ENCODE measurements at places on chromosomes 5 and 9. TPM values are rescaled to one million over a fixed set of nuclear protein-coding genes. Genes with fewer than 3 reads are reported as not detected.

GRCh38 chr9:98287384-98287783 lies 31.9 kb upstream of the TBC1D2 start:
- no peak for DNase-seq

- DNase-seq = no peak
Measured at GRCh38 chr5:139134906-139135305, 63.3 kb downstream of the SIL1 start.

GRCh38 chr5:24681106-24681505 lies 36.3 kb upstream of the CDH10 start:
- DNase-seq = no peak

DNA sequence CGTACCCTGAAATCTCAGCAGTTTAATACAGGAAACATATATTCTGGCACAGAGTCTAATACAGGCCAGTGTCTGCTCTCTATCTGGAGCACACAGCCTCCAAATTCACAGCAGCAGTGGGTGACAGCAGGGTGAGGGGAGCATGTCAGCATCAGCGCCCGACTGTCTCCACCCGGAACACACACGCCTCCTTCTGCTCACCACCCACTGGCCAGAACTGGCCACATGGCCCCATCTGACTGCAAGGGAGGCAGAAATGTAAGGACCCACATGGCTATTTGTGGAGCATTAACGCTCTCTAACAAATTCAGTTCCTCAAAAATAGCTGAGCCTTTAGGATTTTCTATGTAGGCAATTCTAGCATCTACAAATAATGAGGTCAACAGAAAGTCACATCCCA lies 24.6 kb downstream of the UBE2QL1 start:
- peak; percentile 33 for DNase-seq

DNA sequence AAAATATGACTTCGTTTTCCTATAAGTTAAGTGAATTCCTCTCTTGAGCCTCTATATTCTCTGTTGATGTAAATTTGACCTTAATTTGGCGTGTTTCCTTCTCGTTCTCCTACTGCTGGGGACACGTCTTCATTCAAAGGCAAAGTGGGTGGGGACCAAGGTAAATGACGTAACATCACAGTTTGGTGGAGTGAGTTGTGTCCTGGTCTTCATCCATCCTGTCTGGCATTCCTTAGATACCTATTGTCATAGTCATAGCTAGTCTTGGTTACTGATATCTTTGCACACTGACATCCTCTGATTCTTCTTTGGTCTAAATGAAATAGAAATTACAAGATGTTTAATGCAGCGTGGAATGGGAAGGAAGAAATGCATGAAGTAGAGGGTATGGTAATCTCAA lies 108.5 kb downstream of the NNT start:
- DNase-seq = no peak

DNA sequence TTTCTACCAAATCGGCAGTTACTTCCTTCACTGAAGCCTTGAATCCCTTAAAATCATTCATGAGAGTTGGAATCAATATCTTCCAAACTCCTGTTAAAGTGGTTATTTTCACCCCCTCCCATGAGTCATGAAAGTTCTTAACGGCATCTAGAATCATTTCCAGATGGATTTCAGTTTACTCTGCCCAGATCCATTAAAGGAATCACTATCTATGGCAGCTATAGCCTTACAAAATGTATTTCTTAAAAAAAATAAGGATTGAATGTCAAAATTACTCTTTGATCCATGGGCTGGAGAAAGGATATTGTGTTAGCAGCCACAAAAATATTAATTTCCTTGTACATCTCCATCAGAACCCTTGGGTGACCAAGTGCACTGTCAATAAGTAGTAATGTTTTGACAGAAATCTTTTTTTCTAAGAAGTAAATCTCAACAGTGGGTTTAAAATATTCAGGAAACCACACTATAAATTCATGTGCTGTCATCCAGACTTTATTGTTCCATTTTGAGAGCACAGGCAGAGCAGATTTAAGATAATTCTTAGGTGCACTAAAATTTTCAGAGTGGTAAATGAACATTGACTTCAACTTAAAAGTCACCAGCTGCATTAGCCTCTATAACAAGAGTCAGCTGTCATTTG lies 767.7 kb downstream of the DTWD2 start:
- no peak for DNase-seq

DNA sequence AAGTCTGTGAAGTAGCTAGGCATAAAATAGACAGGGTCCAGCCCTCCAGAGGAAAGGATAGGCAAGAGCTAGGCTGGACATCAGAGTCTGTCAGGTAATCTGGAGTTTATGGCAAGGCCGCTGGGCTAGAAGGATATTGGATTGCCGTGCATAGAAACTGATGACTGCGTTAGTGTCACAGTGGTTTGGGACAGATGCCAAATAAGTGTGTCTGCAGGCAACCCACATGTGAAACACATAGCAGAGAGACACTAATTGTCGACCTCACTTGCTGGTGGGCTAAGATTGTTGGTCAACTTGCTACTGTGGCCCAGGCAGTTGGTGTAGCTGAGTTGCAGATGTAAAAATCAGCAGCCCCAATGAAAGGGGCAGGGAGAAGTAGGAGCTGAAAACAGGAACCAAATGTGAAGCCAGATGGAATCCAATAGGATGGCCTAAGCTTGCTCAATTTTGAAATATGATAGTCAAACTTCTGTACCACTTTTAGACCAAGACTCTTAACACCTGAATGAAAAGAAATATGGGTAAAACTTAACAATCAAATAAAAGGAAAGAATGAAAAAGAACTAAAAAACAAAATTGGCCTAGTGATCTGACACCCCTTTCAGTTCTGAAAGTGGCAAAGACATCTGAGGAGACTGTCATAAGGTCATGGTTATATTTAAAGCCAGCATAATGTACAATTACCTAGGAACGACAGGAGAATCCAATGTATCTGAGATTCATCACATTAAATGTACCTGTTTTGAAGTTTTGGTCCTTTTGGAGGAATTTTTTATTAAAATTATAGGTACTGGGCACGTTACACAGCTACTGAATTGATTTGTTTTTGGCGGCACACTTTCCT lies 243.3 kb upstream of the ACTBL2 start:
- DNase-seq = no peak

Gene DMRT2
- total RNA-seq = 0.60 TPM

- DNase-seq = no peak
Measured at GRCh38 chr5:96943799-96944198, 7.9 kb downstream of the LNPEP start.

Gene KCNIP1
- not detected for total RNA-seq

- no peak for DNase-seq
Measured at GRCh38 chr9:131062969-131063368, 33.4 kb upstream of the AIF1L start.

Gene FOXD4L3
- not detected for total RNA-seq

Gene ARSI
- 0.25 TPM for total RNA-seq

- DNase-seq = no peak
Measured at GRCh38 chr5:150339165-150339564, 18.3 kb upstream of the TCOF1 start.

GRCh38 chr5:34656700-34657273 lies 659 bp downstream of the RAI14 start:
- peak; percentile 57 for DNase-seq

DNA sequence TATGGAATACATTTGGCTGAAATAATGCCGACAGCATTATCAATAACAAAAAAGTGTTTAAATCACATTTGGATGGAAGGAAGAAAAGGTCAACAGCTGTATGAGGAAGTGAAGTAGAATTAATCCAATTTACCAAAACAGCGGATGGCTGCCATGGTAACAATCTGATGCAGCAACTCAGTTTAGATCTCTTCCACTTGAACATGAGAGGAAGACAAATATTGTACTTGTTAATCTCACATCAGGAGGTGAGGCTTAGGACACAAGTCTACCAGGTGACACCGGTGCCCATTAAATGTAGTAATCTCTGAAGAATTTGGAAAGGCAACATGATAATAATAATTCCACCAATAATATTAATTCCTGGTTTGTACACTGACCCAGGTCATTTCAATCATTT lies 2.4 kb downstream of the RASEF start:
- no peak for DNase-seq

Gene BTNL3
- total RNA-seq = not detected

- no peak for DNase-seq
Measured at GRCh38 chr9:117239428-117239827, 175.4 kb downstream of the ASTN2 start.

GRCh38 chr9:125883565-125884217 lies 136.5 kb downstream of the PBX3 start:
- no peak for DNase-seq

Gene NR5A1
- not detected for total RNA-seq

GRCh38 chr5:101717721-101718120 lies 578.4 kb downstream of the SLCO4C1 start:
- DNase-seq = no peak

DNA sequence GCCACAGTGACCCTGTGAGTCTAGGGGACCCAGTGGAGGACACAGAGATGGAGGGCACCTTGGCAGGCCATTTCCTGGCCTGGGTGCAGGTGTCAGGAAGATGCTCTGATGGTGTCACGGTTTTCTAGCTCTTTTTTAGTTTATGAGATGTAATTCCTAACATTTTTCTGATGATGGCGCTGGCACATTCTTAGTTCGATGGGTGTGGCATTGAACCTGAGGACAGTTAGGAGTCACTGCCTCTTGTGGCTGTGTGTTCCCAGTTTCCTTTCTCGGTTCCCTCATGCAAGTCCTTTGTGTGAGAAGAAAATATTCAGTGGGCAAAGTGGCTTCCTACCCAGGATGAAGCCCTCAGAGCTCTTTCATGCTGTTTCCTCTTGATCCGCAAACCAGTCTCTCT lies 129.4 kb upstream of the ICE1 start:
- DNase-seq = no peak

- DNase-seq = no peak
Measured at GRCh38 chr9:91879231-91879630, 70.8 kb downstream of the ROR2 start.

- no peak for DNase-seq
Measured at GRCh38 chr9:15353892-15354291, 46.9 kb upstream of the TTC39B start.

Gene CNTNAP3
- 8.1 TPM for total RNA-seq

Gene LRRC19
- total RNA-seq = not detected

DNA sequence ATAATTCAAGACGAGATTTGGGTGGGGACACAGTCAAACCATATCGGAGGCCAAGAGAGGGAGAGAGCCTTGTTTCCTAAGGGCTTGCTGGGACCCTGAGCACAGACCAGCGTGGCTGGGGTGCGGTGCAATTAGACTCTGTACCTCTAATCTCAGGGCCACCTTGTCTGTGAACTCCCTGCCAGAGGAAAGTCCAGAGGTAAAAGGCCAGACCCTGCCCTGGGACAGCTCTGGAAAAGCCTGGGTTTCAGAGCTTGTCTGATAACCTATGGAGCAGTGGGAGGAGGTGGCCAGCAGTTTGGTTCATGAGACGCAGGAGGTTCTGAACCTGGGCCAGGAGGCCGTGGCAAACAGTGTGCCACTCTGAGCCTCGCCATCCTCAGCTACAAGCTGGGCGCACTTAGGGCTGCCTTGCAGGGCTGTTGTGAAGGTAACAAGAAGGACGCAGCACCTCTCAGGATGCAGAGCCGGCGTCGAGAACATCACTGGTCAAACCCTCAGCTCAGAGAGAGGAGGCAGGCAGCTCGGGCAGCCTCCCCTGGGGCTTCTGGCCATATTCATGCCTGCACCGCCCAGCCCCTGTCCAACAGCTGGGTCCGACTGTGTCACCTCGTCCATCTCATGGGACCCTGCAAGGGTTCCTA lies 4.8 kb upstream of the DOLPP1 start:
- DNase-seq = peak; percentile 48

DNA sequence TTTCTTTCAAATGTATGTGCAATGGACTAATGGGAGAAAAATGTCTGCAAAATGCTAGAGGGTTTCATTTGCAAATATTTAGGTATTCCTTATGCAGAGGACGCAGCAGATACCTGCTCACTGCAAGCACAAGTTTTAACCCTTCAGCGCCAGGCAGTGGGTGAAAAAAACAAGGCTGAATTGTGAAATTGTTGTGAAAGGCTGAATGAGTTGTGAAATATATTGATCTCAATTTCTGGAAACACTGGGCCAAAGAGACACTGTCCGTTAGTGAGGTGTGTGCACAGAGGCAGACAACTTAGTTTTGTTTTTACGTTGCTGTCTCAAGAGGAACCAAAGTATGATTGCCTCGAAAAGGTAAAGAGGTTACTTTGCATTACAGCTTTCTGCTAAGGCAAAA lies 18.8 kb downstream of the FUBP3 start:
- DNase-seq = no peak

DNA sequence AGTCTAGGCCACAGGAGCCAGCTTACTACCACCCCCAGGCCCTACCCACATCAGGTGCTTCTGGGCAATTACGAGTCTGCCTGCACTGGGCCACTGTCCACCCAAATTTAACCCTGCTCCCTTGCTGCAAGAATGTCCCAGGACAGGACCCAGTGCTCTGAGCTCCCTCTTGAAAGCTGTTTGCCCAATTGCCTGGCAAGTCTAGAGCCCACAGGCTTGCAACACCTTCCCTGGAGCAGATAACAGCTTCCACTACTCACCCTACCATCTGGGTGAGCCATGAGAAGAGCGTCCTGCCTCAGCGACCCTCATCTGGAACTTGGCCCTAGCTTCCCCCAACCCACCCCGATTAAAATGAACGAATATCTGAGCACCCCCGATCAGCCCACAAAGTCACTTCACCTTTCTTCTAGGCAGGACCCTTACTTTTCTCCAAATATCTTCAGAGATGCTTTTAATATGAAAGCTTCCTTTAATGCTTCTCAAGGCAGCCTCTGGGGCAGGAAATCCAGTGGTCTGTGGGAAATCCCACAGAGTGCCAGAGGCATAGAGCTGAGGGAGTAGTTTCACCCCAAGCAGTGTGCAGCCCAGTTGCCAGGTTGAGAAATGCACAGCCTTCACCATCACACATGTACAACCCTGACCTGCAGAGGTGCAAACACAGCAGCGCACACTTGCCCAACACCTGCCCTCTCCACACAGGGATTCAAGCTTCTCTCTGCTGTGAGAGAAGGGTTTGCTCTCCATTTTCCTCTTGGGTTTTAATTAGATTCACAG lies 10.6 kb downstream of the ACSL6 start:
- no peak for DNase-seq

DNA sequence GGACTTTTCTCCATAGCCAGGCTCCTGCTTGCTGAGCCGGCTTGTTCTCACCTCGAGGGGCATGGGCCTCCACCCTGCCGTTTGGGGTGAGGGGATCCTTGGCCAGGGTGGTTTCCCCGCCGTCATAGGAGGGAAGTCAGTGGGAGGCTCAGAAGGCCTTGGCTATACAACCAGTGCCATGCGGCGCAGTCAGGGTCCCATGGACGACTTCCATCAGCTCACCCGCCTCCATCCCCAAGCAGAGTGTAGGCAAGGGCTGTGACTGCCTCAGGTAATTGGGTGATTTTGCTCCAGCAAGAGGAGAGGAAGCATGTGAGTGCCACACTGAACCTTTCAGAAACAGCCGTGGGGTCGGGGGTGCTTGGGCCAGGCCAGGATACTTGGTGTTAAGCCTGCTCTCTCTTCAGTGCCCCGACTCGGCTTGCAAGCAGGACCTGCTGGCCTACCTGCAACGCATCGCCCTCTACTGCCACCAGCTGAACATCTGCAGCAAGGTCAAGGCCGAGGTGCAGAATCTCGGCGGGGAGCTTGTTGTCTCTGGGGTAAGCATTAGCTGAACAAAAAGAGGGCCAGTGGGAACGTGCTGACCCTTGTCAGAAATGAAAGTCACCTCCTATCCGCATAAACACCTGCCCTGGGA lies 57.2 kb upstream of the LRRTM2 start:
- no peak for DNase-seq
